ENCODE measurements at places on chromosomes 4 and X.

GRCh38 chr4:104279744-104280143 lies 214.9 kb downstream of the CXXC4 start:
- no peak for DNase-seq

GRCh38 chrX:38699121-38699520 lies 102.1 kb upstream of the MID1IP1 start:
- DNase-seq = no peak

DNA sequence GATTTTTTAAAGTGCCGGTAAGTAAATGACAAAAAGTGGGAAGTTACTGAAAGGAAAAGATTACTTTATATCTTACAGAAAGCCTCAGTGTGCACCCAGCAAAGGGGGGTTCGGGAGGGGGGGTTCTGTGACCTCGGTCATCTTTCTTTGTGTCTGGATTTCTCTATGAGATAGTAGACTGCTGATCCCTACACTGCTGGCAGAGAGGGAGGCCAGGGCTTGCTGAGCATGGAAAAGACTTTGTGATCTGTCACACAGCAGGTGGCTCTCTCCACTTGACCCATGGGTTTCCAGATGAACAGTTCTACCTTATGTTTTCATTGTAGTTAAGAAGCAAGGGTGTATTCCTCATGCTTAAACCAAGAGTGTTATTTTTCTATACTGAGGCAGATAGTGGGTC lies 475.6 kb downstream of the PCDH10 start:
- DNase-seq = no peak

GRCh38 chr4:866761-867390 lies 40.9 kb upstream of the CPLX1 start:
- DNase-seq = no peak

- no peak for DNase-seq
Observed at GRCh38 chrX:45385757-45386156, 185.1 kb upstream of the DIPK2B start.

DNA sequence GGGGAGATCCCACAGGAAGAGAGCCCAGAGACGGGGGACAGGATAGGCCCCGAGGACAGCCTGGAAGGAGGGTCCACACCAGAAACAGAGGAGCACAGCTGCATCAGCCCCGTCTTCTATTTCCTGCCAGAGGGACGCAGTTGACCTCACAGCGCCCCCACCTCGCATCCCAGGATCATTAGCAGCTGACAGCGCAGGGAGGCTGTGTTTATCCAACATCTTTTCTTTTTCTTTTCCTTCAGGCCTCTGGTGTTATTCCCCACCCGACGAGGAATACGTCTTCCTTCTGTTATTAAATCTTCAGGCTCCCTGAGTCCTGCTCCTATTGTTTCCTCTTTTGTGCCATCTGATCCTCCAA lies 75.4 kb downstream of the DCHS2 start:
- peak; percentile 35 for DNase-seq

DNA sequence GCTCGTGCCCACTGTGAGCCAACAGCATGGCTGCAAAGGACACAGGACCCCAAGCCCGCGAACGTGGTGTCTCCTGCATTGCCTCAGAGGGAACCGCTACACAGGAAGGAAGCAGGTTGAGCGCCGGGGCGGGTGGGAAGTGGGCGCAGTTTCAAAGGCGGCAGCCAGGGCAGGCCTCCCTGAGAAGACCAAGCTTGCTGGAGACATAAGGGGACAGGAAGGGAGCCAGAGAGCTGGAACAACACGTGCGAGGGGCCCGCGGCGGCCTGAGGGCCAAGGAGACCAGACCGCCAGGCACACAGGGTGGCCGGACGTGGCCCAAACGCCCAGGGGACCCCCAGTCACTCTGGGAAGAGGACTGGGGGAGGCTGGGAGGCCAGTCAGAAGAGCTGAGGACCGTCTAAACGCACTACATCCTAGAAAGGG lies 32.0 kb downstream of the CTBP1 start:
- DNase-seq = no peak

DNA sequence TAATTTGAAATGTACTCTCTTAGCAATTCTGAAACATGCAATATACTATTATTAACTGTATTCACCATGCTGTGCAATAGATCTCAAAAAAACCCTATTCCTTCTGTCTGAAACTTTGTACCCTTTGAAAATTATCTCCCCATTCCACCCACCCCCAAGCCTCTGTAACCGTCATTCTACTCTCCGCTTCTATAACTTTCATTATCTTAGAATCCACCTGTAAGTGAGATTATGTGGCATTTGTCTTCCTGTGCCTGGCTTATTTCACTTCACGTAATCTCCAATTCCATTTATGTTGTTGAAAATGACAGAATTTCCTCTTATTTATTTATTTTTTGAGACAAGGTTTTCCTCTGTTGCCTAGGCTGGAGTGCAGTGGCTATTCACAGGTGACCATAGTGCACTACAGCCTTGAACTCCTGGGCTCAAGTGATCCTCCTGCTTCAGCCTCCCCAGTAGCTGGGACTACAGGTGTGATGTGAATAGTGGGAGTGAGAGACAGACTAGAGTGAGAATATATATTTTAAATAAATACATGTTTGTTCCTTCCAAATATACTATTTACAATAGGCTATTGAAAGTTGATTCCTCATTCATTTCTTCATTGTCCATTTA lies 30.5 kb downstream of the VSIG4 start:
- no peak for DNase-seq

DNA sequence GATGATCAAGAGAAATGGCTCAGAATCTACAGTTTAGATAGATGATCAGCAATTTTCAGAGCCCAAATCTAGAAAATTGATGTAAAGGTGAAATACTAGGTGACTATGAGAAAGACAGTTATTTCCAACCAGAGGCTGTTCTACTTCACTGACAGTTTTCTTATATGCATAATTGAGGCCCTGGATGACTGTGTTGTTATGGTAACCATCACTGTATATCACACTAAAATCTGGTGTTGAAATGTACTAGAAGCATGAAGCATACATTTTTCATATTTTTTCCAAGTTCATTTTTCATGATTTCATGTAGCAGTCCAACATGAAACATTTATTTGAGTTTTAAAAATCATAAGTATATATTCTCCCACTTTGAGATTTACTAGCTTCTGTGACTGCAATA lies 87.4 kb downstream of the ATXN3L start:
- DNase-seq = no peak

DNA sequence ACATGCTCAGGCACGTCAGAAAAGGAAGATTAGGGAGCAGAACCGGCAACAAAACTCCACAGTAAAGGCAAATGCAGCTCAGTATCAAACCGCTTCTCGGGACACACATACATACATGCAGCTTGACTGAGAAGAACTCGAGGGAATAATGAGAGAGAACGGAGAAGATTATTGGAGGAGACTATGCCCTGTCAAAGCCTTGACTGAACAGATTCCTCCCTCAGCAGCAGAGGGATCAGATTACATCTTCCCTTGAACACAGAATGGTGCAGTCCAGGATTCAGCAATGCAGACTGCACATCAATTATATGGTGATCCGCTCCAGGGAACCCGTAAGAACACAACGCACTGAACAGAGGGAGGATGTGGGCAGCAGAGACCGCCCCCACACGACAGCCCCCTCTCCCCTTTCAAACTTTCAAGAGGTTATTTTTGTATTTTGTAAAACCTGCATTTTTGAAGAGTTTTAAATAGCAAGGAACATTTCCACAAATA lies 183.2 kb downstream of the FBXW7 start:
- DNase-seq = peak; percentile 81

DNA sequence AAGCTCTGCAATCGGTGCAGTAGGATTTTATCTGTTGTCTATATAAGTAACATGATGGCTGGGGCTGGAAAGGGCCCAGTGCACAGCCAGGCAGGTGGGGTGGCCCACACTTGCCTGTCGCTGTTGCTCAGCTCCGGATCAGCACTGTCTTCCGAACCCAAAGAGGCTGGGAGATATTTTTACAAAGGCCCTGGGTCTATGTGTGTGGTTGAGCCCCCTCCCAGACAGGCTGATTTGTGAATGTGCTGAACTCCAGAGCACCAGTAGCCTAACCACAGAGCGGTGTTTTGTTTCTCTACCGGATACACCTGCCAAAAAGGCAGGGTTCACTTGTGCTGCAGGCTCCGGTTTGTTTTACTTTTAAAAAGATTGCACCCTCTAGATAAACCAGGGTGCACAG lies 33.5 kb upstream of the CHRNA9 start:
- no peak for DNase-seq

DNA sequence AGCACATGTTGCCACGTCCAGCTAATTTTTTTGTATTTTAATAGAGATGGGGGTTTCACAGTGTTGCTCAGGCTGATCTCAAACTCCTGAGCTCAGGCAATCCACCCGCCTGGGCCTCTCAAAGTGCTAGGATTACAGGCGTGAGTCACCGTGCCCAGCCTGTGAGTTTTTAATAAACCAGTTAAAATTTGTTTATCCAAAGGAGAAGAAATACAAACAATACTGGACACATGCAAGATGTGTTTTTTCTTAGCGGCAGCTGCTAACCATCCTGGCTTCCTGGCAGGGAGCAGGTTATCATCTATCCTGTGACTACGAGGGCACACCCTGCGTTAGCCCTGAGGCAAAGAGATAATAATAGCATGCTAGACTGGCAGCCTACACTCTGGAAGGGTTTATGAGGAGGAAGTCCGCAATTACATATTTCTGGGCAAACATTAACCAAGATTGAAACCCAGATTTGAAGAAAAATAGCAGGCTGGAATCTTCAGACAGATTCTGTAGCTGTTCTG lies 191.4 kb downstream of the SPRY1 start:
- DNase-seq = no peak

DNA sequence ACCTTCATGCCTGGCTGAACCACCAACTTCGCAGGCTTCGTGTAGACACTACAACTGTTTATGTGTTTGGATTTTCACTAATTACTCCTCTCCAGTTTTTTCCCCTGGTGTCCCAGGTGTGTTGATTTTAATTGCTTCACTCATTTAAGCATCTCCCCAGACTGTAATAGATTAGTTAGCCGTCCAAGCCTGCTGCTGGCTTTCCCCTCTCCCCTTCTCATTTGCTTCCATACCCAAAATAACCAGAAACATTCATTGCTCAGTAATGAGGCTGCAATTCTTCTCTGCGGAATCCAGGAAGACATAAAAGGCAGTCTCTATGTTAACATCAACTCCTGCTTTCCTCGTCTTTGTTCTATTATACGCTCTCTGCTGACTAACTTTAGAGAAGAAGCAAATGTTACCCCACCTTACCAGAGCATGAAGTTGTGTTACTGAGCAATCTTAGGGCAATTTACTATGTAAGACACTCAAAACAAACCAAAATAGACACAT lies 37.9 kb upstream of the SCRG1 start:
- no peak for DNase-seq

DNA sequence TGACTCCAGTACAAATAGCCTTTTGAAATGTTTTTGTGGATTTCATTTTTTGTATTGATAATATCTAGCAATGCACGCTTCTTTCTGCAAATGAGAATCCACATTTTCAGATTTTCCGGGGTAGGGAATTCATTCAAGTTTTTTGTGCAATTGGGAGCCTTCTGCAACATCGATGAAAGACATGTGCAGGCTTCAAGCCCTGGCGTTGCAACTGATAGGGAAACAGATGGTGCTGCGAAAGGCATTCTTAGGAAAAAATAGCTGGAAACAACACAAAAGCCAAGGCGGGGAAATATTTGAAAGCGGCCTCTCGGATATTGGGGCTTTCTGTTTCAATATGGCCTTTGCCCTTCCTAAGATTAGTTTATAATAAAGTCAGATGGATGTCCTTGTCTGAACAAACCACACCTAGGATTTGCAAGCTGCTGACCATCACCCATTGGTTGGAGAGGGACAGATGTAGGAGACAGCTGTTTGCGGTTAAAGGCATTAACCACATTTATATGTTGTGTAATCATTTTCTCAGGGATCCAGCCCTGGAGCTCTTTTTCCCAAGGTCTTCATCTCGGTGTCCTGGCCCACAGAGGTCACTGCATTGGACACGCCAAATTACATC lies 136.5 kb downstream of the PRKX start:
- no peak for DNase-seq

GRCh38 chr4:44100456-44100855 lies 348.2 kb downstream of the KCTD8 start:
- DNase-seq = no peak

DNA sequence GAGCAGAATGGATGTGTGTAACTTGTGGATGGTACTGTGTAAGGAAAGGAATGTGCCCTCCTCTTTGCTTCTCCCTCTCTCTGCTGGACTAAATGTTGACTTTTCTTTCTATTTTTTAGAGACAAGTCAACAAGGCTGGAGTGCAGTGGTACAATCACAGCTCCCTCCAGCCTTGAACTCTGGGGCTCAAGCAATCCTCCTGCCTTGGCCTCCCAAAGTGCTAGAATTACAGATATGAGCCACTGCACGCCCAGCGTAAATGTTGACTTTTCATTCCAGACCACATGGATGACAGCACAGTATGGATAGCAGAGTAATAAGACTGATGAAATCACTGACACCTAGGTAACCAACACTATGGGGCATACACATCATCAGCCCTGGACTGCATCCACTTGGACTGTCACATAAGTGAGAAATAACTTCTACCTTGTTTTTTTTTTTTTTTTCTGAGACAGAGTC lies 5.1 kb upstream of the RPS3A start:
- DNase-seq = no peak
